ENCODE measurements at places on chromosomes 2 and 18.

DNA sequence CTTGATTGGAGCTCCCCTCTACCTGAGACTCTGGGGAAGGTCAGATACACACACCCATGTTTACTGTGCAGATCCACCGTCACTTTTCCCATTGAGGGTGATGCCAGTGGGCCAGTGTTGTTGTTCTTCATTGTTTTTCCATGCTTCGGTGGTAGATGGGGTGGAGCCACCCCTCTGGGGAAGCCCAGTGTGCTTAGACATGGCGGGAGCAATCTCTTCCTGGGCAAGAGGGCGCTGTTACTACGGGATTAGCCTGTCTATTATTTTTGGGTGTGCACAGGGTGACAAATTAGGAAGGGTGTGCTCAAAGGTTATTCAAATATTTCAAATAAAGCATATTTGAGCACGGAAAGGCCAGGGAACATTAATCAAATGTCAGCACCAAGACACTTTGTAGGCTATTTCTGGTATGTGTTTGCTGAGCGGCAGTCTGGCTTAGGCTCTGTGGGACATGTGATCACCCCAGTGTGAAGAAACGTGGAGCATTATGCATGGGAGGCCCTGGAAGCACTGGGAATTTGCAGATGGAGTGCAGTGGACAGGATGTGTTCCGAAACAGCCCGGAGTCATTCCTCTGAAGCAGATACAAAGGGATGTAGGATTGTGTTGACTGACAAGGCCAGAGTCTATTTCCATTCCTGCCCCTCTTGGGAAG lies 34.8 kb upstream of the SMIM21 start:
- DNase-seq, result no peak

DNA sequence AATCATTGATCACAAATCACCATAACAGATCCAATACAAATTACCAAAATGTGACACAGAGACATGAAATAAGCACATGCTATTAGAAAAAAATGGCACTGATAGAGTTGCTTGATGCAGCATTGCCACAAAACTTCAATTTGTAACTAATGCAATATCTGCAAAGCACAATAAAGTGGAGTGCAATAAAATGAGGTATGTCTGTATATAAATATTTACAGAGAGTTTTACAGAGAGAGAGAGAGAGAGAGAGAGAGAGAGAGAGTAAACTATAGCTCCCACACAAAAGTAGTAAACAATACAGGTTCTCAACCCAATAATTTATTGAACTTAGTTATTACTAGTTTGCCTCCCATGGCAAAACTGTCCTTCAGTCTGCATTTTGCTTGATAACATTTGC lies 1807.0 kb downstream of the SUCLG1 start:
- DNase-seq, result no peak

DNA sequence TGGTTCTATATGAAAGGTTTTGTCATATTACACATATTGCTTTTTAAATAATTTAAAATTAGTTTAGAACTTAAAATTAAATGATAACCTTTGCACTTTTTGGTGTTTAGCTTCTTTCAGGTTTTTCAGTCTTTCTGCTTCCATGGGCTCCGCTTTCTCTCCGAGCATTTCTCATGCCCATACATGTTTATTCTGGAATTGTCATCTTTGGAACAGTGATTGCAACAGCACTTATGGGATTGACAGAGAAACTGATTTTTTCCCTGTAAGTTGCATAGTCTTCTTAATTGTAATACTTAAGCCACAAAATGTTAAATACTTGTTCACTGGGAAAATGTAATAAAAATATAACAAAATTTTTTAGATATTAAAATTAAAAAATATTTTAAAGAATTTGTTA lies 31.0 kb downstream of the CYBRD1 start:
- no peak for DNase-seq

DNA sequence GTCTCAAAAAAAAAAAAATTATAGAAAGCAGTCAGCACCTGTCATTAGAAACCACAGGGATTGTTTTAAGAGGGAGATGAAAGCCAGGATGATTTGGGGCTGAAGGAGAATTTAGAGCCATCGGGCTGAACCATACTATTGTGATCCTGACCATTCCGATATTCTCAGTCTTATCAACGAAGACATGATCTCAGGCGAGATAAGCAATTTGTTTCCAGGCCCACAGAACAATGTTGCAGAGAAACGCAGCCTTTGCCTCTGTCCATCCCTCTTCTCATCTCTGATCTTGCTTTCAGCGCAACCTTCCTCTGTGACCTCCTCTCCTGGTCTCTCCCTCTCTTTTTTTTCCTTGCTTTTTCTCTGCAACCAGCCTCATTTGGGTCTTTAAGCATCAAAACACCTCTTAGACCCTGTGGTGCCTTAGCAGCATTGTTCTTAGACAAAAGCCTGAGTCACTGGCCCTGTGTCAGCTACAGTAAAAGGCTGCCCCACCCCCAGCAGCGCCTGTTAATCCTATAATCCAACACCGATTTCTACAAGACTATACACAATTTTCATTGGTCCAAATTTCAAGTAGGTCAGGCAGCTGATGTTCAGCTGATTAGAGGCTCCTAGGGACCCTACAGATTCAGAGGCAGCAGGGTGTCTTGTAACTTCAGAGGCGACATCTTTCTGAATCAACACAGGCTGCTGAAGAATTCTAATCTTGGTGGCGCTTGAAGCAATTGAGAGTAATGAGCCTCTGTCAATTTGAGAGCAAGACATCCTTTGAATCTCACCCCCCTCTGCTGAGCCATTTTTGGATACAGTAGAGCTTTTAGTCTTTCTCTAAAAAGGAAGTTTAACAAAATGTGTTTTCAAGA lies 206.0 kb downstream of the NCK2 start:
- DNase-seq, result no peak

DNA sequence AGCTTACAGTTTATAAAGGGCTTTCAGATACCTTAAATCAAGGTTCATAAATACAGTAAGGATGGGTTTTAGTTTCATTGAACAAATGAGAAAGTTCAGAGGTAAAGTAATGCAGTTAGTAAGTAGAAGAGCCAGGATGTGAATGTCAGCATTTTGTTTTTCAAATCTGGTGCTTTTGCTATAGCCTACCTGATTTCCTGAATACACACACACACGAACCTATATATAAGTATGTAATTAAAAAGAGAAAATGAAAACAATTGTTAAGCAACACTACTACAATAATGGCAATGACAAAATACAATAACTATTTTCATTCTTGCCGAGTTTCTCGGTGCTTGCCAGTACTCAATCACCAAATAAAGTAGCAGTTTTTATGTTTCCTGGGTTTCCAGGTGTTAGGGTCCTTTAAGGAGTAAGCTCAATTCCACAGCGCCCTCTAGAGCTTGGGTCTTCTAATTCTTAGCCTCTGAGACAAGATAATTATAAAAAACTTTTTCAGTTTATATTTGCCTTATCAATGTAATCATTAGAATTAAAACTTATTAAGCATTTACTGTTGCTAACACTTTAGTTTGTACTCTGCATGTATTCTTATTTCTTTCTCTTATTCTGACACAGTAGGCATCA lies 512.9 kb upstream of the ACVR2A start:
- DNase-seq, result no peak

- no peak for DNase-seq
Observed at GRCh38 chr2:184923751-184924150, 325.4 kb downstream of the ZNF804A start.

DNA sequence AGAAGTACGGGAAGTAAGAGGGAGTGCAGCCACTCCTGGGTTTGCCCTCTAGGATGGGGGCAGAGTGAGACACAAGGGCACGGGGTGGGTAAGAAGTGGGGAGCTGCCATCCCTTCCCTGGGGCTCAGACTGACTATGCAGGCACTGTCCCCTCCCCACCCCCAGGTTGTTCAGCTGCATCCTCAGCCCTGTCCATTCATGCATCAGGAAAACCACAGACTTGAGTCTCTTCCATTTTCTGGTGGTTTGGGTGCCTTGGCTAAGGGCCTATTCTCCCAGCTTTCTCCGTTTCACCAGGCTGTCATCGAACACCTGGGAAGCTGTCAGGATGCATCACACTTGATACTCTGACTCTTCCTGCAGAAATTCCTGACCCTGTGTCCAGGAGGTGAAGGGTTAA lies 111.9 kb downstream of the TFCP2L1 start:
- DNase-seq, result no peak

- no peak for DNase-seq
Observed at GRCh38 chr2:47389692-47390091, 13.3 kb upstream of the MSH2 start.

DNA sequence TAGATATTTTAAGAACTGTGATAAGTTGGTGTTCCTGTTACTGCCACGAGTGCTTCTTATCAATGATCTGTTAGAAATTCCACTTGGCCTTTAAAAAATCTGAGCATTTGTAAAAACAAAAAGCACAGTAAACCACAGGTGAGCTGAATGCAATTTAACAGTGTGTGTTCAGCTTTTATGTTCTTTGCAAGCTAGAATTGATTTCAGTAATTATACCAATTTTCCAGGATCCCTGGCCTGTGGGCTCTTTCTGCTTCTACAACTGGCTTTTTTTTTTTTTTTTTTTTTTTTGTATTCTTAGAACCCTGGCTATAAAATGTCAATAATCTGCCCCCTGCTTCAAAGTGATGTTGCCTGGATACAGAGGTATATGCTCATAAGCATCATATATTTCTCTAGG lies 548.5 kb upstream of the SLC8A1 start:
- DNase-seq, result no peak

- no peak for DNase-seq
Observed at GRCh38 chr2:12824778-12825379, 108.1 kb downstream of the TRIB2 start.

DNA sequence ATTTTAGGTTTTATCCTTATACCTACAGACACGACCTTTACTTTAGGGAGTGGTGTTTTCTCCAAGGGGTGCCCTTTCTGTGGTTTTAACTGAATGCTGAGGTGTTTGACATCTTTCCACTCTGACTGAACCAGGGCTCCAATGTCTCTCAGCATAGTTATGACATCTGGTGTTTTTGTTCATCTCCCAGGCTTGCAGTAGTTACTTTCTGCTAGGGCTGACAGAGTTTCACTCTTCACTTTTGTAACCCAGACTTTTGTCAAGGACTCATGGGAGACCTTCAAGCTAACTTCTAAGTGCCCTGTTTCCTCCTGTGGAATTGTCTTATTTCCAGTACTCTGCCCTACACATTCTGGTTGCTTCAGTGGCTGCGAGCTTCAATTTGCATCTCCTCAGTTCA lies 103.1 kb downstream of the CCDC85A start:
- no peak for DNase-seq

DNA sequence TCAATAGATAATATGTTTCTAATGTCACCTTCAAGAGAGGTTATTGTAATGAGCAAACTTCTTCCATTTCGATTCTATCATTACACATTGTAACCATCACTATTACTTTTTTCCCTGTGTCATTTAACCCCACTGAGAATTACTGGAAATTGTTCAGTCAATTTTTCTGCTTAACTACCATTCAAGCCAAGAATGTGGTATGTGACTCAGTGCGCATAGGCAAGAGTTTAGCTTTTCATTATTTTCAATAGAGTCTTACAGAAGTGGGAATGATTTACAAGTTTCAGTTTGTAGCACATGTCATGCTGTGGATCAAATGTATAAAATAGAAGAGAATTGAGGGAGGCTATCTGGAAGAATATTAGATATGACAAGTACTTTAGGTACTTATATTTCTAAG lies 34.3 kb upstream of the PIEZO2 start:
- no peak for DNase-seq

GRCh38 chr2:130963196-130963848 lies 126.6 kb downstream of the ARHGEF4 start:
- DNase-seq, result no peak

- no peak for DNase-seq
Observed at GRCh38 chr2:160565099-160565845, 71.7 kb upstream of the RBMS1 start.

DNA sequence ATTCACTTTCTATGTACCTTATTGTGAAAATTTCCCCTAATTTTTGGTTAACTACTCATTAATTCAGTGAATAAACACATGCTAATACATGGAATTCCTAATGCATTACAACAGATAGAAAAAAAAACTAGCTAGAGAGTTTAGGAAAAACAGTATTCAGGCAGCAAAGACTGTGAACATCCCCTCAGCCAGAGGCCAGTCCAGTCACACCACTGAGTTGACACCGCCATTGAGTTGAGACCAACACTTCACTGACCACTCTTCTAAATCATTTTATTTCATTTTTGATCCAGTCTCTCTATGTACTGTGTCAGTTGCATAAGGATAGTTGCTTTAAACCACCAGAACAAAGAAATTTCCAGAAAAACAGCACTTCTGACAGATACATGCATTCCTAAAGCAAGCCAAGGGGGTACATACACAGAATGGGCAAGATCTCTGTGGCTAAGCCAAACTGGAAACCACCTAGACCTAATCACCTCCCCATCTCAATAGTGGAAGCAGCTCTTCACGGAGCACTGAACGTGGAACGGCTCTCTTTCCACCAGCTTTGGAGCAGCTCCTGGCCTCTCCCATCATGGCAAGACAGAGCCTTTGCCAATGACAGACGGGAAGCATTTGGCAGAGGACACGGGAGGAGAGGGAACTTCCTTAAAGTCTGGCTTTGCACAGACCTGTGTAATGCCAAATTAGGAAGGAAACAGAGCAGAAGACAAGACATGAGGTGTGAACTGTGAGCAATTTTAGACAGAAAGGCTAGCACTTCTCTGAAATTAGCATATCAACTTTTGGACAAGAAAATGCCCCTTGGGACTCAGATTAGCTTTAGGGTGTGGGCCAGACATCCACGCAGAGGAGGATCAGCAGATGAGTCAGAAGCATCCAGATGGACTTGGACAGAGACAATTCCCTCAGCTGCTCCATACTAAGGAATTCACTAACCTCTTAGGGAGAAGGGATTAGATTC lies 36.4 kb downstream of the CACNB4 start:
- DNase-seq, result peak; percentile 60

DNA sequence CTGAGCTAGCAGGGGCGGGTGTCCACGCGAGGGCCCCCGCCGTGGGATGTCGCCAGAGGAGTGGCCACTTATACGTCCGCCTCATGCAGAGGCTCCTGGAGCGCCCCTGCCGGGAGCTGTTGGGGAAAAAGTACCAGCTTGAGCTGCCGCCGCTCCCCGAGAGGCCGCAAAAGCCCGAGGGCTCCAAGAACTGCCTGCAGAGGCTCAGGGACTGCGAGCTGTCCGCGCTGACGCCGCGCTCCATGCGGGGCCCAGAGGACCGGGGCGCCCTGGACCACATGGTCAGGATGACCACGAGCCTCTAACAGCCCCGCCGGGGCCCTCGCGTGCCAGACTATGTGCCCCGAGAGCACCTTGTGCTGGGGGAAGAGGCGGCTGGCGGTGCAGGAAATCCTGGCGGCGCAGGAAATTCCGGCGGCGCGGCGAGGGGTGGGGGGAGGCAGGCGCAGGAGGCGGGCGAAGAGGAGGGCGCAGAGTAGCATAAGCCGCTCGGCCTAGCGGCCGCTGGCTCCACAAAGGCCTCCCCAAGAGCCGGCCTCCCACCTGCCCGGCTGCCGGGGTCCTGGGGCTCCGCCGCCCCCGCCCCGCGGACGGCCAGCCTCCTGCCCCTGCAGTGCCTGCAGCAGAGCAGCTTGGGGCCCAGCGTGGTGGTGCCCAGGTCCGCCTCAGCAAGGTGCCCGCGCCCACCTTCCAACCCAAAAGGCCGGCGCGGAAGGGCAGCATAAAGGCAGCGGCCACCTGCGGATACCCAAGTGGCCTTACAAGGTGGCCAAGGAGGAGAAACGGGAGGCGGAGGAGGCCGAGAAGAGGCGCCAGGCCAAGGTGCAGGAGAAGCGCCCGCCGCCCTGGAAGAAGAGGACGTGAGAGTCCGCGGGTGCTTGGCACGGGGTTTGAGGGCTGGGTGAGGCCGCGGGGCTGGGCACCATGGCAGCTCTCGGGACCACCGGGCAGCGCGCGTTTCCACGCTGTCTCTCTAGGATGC lies 42.1 kb upstream of the TRIM43B start:
- peak; percentile 56 for DNase-seq

Data from hindlimb muscle (tissue), 1 donor.